ENCODE measurements at places on chromosomes 12 and 14.

DNA sequence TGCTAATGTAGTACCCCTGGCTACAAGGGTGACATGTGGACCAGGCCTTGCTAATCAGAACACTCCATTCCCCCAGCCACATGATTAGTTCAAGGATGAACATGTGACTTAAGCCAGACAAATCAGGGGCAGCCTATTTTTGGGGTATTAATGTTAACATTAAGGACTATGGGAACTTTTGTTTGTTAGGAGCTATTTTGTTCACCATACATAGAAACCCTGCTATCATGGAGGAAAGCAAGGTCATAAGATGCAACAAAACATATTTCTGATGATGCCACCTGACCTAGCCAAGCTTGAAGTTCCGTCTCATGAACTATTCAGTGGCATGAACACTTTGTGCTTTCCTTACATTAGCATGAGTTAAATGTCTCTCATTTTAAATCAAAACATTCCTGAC, 90.8 kb upstream of the PELI2 start:
- DNase-seq, result no peak

- DNase-seq, result peak; percentile 30
Measured at GRCh38 chr14:101008631-101009336, 105.3 kb upstream of the RTL1 start.

DNA sequence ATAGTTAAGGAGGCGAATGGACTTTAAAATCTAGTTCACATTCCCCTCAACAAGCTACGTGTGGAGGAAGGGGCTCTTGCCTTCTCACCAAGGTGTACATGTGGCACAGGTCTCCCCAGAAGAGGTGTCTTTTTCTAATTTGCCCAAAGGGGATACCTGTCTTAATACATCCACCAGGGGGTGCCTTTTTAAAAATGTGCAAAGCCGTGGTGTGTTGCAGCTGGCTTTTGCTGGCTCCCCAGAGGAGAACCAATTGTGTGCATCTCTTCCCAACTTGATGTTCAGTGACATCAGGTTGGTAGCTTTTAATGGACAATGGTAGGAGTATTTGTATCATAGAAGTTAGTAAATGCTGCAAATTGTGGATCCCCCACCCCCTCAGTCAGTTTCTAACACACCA, 33.8 kb downstream of the CREBL2 start:
- no peak for DNase-seq

- DNase-seq, result no peak
Measured at GRCh38 chr12:38745601-38746000, 159.8 kb downstream of the CPNE8 start.

- DNase-seq, result no peak
Measured at GRCh38 chr14:61628016-61628725, 67.1 kb upstream of the HIF1A start.

DNA sequence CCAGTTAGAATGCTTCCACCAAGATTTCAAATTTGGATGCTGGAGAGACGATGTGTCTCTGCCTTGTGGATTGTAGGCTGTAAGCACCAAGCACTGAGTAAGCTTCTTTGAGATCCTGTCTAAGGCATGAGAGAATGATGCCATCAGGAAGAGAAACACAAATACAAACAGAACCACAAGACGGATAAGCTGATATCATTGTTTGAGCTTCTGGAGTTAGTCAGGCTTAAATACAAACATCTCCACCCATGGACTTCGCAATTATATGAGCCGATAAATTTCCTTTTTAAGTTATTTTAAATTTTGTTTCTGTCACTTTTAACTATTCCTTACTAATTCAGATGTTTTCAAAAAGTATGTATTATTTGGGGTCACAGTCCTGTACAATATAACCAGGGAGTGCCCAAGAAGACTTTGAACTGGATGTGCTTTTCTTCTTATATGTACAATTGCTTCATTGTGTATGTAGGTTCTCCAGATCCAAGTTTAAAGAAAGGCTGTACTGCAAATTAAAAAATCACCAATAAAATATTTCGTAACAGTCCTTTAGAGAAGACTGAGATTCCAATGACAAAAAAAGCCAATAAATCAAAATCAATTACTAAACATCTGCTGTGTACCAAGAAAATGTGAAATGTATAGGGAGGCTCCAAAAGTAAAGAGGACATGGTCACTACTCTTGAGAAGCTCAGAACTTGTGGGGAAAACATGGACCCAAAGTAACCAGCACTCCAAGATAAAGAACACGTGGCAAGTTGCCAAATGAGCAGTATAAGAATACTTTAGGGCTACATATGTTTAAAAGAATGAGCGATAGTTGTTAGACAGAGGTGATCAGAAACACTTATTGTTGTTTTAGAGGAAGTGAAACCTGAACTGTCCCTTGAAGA, 274.1 kb downstream of the ADAMTS20 start:
- DNase-seq, result no peak

- DNase-seq, result no peak
Measured at GRCh38 chr12:103855036-103855712, 14.1 kb upstream of the NT5DC3 start.
